CD8-positive, alpha-beta T cell (primary cell): ENCODE measurements at places on chromosomes 11 and 22.

DNA sequence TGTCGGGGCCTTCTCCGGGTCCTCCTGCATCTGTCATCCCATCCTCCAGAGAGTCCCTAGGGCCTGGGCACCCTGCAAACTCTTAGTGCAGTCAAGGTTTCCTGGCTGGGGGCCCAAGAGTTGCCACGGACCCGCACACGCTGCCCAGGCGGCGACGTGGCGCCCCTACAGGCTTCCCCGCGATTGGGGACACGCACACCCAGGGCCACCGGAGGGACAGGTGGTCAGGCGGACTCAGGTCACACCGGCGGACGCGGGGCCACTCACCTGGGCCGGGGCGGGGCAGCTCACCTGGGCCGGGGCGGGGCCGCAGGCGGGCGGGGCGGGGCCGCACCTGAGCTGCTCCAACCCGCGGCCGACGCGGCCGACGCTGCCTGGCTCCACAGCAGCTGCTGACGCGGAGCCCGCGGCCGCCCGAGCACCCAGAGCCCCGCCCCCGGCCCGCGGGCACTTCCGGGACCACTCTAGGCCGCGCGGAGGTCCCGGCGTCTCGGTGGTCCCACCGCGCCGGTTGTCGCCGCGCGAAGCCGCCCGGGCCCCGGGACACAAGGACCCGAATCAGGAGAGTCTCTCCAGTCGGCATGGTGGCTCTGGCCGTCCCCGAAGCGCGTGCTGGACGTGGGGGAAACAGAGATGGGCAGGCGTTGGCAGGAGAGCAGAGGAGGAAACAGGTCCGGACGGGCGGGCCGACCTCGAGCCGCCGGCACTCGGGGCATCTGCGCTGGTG lies at the start of gene ZNF70:
Gene ZNF70 (minus strand): TSS at position 399 of the 727 bp plus-strand sequence. CDS start 5,972 bp downstream, outside the sequence.
- peak; percentile 89 for DNase-seq

DNA sequence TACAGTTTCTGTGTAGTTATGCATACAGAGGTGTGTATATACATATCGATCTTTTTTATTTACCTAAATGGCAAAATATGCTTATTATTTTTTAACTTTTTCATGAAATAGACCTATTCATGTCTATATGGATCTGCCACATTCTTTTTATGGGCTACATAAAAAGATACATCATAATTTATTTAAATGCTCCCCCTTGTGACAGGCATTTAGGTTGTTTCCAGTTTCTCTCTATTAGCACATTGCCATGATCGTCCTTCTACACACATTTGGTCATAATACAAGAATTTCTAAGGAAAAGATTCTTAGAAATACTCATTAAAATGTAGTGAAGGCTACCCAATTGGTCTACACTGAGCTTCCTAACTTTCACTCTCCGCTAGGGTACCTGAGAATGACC lies 1067.4 kb downstream of the OPCML start:
- no peak for DNase-seq

- no peak for DNase-seq
Measured at GRCh38 chr11:20119315-20119714, 41.0 kb downstream of the DBX1 start.

GRCh38 chr11:126136507-126136906 lies 73.8 kb upstream of the CDON start:
- DNase-seq: no peak

DNA sequence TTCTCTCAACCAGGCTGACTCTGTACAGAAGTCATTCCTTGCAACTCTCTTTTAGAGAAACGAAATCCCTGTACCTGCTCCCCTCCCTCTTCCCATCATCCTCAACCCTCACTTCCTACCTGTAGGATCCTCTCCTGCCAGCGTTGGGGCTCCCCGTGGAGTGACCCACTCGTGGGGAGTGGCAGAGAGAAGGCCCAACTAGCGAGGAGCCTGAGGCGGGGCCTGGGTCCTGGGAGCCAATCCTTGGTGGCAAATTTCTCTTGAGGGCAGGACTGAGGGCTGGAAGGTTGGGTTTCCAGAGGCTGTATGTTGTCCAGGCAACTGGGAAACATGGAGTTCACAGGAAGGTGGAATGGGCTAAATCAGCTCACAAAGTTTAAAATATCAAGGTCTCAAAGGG lies 10.4 kb downstream of the NHERF4 start:
- DNase-seq: no peak

DNA sequence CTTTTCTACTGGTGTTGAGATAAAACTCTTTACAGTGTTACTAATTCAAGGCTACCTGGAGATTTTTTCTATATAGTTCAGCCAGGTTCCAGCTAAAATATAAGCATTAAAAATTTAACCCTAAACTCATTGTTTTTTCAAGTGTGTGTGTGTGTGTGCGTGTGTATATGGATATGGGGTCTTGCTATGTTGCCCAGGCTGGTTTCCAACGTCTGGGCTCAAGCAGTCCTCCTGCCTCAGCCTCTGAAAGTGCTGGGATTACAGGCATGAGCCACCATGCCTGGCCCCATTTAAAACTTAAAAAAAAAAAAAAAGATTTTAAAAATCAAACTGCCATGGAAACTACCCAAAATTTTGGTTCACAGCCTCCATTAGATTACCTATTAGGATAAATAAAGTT lies 4.5 kb upstream of the PES1 start:
- no peak for DNase-seq

DNA sequence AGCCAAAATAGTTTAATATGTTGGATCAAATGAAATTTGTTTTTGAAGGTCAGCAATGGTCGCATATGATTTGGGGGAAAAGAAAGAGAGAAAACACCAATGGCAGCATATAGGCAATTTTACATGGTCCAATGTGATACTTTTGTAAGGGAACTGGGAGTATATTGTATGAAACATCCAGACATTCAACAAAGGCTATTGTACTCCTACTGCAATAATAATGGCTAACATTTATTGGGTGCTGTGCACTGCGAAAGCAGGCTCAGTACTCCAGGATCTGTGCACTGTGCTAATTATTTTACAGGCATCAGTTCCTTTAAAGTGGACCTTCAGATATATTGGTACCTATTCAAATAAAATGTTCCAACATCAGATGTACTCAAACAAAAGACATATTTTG lies 5.9 kb upstream of the OR10V1 start:
- DNase-seq: no peak

GRCh38 chr22:44521326-44522074 lies 23.5 kb upstream of the RTL6 start:
- no peak for DNase-seq

DNA sequence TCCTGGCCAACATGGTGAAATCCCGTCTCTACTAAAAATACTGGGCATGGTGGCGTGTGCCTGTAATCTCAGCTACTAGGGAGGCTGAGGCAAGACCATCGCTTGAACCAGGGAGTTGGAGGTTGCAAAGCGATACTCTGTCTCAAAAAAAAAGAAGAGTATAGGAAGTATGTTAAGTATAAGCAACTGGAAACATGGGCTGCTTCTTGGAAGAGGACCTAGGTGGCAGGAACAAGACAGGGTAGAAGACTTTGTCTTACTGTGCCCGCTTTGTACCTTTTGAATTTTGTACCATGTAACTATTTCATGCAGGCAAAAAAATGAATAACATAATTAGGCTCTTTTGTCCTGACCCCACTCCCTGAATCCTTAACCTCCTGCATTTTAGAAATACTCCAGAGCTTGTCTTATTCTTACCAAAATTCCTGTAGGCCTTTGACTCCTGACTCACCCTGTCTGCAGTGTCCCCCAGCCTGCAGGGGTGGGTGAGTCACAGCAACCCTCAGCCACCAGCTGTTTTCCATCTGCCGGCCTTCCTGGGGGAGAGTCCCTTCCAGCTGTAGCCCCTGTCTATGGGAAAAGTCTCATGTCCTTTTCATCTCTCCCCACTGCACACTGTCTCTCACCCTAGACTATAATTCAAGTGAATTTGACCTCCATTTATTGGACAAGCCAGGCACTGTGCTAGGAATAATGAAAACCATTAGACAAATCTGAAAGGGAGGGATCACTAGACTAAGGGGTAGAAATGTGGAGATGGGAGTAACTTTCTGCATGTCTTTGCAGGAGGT lies 41.8 kb downstream of the TXN2 start:
- no peak for DNase-seq

- no peak for DNase-seq
Measured at GRCh38 chr11:30585125-30585891, 845 bp downstream of the MPPED2 start.

- DNase-seq: no peak
Measured at GRCh38 chr11:44519989-44520737, 45.3 kb upstream of the CD82 start.

- no peak for DNase-seq
Measured at GRCh38 chr22:37368058-37368457, 59.2 kb downstream of the ELFN2 start.

- no peak for DNase-seq
Measured at GRCh38 chr11:57776577-57777210, 15.1 kb downstream of the CTNND1 start.

- no peak for DNase-seq
Measured at GRCh38 chr11:114058026-114058706, 1.3 kb upstream of the ZBTB16 start.

GRCh38 chr11:127818625-127819024 lies 768.7 kb downstream of the ETS1 start:
- no peak for DNase-seq

DNA sequence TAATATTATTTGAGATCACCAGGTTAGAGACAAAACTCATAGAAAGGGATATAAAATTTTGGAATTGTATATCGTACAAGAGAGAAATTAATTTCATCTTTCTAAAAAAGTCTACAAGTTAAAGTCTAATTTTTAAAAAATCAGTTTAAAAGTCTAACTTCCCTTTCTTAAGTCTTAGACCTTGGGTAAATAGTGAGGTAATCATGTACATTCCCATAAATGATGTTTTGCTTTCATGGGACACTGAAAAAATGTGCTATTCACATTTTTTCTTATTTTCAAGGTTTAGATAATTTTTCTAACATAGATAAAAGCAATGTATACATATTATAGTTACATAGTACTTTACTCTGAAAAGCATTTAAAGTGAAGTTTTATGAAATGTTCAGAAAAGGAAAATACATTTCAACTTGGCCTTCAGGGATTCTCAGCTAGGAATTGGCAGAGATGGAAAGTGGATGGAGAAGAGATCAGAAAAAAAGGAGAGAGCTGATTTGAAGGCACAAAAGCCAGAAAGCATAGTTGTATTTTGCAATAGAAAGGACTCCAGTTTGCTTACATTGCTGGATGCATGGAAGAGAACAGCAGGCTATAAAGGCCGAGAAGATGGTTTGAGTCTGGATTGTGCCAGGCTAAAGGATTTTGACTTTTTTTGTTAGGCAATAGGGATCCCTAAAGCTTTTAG lies 194.0 kb downstream of the CASP12 start:
- DNase-seq: peak; percentile 2

GRCh38 chr22:29820961-29821290 lies 17.1 kb downstream of the ASCC2 start:
- no peak for DNase-seq

DNA sequence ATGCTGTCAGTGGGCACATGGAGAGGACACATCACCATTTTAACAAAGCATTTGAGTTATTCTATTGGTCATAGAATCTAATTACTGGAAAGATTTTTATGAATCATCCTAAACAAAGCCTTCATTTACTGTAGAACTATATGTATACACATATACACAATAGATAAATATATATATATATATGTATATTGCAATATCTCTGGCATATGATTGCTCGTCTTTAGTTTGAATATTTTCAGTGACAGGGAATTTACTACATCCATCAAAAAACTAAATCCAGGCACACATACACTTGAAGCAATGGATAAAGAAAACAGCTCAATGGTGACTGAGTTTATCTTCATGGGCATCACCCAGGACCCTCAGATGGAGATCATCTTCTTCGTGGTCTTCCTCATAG lies at the start of gene OR5AR1:
Gene OR5AR1 (plus strand): TSS at position 301 of the 400 bp plus-strand sequence. CDS start 0 bp downstream, at position 301.
- no peak for DNase-seq

DNA sequence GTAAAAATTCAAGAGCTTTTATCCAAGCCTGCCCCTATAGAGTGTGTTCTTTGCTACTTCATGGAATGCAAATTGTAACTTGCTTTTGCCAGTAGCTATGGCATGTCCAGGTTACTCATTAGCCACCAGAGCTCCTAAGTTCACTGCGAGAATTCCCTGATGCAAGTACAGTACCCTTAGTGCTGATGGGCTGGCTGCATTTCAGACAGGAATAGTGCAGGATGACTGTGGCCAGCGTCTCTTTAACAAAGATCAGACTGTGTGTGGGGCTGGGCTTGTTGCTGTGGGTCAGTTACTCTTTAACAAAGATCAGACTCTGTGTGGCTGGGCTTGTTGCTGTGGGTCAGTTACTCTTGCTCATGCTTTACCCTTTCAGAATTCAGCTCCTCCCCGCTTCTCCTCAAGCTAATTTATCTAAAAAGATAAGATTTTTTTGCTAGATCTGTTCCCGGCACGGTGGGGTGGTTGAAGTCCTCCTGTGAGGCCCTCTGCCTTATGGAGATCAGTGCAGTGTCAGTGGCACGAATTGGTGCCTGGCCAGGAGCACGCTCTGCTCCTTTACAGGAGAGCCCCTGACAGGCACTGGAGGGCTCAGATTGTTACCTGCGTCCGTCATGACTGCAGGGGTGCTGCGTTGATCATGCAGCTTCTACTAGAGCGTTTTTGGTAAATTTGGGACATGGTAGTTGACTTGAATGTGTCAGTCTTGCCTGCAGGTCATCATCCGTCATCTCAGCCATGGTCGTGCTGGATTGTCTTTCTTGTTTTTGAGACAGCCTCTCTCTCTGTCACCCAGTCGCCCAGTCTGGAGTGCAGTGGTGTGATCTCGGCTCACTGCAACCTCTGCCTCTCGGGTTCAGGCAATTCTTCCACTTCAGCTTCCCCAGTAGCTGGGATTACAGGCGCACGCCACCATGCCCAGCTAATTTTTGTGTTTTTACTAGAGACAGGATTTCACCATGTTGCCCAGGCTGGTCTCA lies 27.0 kb downstream of the AP2A2 start:
- DNase-seq: no peak

GRCh38 chr22:16917144-16918003 lies 90.6 kb downstream of the GAB4 start:
- peak; percentile 52 for DNase-seq

- DNase-seq: no peak
Measured at GRCh38 chr11:27280140-27280539, 82.9 kb downstream of the CCDC34 start.

DNA sequence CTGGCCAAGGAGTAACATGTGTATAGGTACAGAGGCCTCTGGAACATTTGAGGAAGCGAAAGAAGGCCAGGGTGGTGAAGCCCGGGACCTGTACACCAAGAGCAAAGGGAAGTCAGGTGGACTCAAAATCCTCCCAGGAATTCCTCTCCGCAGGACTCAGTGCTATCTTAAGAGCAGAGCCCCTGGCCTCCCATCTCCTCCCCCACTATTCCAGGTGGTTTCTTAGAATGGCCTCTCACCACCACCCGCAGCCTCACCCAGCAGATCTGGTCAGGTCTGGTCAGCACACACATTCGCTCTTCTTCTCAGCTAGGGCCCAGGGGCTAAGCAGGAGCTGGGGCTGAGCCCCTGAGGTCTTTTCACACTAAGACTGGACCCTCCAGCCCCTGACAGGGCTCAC lies 59.1 kb downstream of the SCGB1A1 start:
- DNase-seq: no peak
